ENCODE measurements at places on chromosomes 12 and 14.

- DNase-seq, result no peak
Measured at GRCh38 chr12:98085046-98085755, 430.2 kb upstream of the TMPO start.

- DNase-seq, result no peak
Measured at GRCh38 chr14:65850429-65851135, 438.1 kb downstream of the FUT8 start.

- DNase-seq, result no peak
Measured at GRCh38 chr12:107319533-107320032, 226.2 kb upstream of the CRY1 start.

DNA sequence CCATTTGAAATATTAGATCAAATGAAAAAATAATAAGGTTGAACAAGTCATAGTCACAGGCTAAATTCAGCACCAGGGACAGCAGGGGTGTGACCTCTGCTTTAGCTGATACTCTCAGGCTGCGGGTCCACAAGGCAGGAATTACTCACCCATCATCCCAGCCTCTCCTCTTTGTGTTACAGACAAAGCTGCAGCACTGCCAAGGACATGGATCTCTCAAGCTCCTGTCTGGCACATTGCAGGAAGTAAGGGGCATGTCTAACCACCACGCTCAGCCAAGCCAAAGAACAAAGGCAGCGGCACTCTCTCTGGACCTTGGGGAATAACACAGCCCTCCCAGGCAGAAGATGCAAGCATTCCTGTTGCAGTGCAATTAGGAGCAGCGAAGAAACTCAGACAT lies 783.8 kb downstream of the VRK1 start:
- DNase-seq, result no peak

DNA sequence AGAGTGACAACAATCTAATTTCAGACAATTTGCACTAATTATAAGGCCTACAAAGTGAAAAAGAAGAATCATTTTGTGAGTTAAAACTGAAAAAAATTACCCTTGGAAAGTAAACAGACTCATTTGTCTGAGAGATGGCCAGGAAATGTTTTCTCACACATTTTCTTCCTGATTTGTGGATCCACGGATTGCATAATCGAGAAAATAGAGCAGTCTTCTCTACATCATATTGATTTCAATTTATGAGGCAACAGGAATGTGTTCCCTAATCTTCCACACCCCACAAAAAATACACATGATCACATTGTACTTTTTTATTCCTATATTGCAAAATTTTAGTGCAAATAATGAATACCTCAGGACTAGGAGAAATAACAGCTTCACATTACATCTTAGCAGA lies 160.8 kb downstream of the CCER1 start:
- no peak for DNase-seq

GRCh38 chr14:47044841-47045240 lies 393.3 kb upstream of the RPL10L start:
- DNase-seq, result peak; percentile 9

GRCh38 chr12:96879301-96879700 lies 27.8 kb upstream of the NEDD1 start:
- no peak for DNase-seq

DNA sequence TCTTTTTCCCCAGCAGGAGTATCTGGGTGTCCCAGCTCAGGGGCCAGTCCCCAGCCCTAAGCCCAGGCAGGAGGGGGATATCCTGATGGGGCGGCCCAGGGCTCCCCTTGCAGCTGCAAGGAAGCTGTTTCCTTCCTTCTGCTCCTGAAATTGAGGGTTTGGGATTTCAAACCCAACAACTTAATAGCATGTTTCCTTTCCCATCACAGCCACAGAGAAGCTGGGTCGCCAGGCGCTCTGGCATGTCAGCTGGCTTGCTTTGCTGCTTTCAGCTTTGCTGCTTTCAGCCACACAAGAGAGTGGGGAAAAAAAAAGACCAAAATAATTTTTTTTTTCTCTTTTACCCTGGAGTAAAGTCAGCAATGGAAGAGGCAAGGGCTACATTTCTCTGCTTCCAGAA lies 30.0 kb downstream of the HVCN1 start:
- DNase-seq, result no peak

- no peak for DNase-seq
Measured at GRCh38 chr12:127169321-127170181, 1097.4 kb upstream of the TMEM132C start.

DNA sequence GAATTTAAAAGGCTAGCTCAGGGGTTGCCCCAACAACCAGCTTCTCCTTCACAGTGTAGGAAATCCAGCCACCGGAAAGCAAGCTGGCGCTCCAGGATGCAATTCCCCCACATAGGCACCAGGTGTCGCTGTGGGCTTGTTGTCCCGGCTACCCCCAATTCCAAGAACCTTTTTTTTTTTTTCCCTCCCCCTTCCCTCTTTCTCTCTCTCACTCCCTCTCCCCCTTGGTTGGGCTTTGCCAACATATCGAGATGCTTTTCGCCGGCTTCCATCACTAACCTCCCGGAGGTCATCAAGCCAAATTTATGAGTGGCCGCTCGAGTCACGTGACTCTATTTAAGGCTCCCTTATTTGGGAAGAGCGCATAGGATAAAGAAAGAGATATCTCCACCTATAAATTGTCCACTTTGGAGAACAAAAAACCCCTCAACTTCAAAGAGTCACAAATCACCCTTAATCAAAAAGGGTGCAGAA lies at the start of gene HOXC5:
Gene HOXC5 (plus strand): TSS at position 424 of the 474 bp plus-strand sequence. CDS start 73 bp downstream, outside the sequence.
- DNase-seq, result peak; percentile 31

GRCh38 chr12:61137677-61138414 lies 1122.4 kb upstream of the USP15 start:
- no peak for DNase-seq

DNA sequence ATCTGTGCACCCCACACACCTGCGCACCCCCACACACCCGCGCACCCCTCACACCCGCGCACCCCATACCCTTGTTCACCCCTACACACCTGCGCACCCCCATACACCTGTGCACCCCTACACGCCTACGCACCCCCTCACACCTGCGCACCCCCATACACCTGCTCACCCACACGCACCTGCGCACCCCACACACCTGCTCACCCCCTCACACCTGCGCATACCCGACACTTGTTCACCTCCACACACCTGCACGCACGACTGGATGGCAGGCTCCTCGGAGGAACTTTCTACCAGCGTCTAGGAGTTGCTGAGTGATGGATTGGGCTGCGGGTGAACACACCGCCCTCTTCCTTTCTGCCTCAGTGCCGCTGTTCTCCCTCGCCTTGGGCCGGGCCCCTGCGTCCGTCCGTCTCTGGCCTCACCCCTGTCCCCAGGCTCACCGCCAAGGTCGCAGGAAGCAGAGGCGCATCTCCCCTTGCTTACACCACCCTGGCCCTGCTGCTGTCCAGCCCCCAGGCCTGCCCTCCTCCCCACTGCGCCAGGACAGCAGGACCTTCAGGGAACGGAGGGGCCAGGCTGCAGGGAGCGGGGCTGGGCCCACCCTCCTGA lies 20.7 kb upstream of the TMEM106C start:
- DNase-seq, result no peak

GRCh38 chr14:102345232-102345631 lies 17.5 kb downstream of the CINP start:
- no peak for DNase-seq

DNA sequence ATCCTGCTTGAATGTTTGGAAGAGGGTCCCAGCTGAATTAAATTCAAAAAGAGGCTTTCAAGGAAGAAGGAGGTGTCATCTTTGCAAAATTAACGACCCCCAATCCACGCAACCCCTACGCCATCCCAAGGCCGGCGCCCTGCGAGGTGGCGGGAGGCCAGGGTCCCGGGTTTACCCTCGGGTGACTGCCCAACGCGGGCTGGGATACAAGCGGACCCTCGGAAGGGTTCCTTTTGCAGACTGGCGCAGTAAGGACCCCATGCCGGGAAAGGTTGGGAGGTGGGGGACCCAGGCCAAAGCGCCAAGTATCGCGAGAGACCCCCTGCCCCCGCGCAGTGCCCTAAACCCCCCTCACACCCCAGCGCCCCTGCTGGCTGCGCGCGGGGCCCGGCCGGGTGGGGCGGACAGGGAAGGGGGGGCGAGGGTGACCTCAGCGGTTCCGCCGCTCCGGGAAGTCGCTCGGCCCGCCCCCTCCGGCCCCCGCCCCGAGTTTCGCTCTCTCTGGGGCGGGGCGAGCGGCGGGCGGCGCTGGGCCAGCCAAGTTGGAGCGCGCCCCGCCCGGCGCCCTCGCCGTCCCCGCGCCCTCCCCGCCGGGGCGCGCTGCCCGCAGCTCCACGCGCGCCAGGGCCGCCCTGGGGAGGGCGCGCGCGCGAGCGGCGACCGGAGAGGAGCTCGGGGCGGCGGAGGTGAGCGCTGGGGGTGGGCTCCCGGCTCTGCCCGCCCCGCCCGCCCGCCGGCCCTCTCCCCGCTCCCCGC lies 708 bp upstream of the ZBTB42 start:
- DNase-seq, result no peak
